ENCODE measurements at places on chromosomes 7 and 10.

DNA sequence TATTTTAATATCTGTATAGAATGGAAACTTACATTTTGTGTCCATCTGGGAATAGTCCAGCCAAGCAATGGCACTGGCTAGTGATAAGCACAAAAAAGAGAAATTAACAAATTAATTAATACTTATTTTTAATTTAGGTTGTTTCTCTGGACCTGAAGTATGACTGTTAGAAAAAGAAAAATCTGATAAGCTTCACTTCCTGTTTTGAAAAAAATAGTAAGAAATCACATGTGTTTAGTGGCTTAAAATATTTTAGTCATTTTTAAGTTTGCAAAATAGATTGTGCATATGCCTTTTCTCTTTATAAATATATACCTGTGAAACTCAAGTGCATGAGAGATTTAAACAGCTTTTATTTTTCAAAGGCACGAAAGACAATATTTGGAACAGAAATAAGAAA is 50.1 kb upstream of the CREB5 start:
- DNase-seq = no peak

DNA sequence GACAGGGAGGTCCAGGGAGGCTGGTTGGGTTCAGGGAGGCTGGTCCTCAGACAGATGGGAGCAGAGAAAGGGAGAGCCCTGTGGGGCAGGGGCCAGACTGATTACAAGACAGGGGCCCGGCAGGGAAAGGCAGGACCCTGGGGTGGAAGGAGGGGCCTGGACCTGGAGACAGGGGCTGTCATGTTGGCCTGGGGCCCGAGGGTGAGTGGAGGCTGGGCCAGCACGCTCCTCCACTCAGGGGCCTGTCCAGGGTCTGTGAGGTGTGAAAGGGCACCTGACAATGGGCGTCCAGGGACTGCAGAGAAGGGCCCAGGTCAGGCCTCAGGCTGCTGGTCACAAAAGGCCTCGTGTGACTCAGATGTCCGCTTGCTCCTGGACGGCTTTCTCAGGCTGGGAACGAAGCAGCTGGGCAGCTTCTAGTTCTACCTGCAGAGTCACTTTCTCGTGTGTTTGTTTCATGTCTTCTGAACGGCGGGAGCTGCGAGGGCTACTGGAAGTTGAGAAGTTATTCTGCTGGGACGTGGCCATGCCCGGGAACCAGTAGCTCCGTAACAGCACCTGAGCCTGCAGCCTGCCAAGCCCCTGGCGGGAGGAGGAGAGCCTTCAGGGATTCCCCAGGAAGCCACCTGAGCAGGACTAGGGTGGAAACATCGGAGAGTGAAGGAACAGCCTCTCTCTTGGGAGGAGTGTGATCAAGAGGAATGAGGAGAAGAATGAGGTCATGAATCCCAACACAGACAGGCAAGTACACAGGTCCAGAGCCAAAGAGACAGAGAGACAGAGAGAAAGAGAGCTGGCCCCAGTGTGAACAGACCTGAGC is 65.8 kb downstream of the KLF6 start:
- no peak for DNase-seq

DNA sequence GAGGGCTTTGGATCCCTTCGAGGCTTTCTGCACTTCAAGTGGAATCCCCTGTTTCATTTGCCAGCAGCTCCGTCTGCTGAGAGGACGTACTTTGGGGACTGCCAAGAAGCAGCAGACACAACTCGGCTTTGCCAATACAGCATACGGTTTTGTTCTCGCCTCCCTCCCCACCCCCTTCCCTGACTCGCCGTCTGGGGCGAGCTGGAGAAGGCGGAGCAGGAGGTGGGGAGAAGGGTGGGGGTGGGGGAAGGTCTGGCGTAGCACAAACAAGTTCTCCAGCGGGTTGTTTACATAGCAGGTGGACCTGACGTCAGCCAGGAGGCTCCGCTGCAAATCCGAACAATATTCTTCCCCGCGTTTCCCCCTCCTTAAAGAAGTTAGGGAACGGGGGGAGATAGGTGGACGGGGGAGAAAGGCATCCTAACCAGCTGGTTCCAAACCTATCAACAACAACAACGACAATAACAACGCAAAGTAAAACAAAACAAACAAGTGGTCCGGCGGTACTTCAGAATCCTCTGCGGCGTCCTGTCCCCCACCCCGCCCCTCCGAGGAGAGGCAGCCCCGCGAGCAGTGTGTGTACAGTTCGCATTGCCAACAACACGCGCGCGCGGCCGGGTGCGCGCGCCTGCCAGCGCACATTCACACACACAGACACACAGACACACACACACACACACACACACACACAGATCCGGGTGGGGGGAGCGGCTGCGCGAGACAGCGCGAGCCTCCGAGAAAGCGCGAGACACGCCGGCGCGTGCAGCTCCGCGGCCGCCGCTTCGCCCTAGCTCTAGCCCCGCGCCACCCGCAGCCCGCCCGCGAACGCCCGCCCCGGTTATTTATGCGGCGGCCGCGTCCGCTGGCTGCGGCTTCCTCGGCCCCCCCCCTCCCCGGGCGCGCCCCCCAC is 167.0 kb upstream of the PPP1R3A start:
- DNase-seq = peak; percentile 7

- DNase-seq = no peak
Observed at GRCh38 chr7:101630591-101630990, 1.5 kb upstream of the MYL10 start.

- no peak for DNase-seq
Observed at GRCh38 chr10:89548673-89549072, 13.3 kb upstream of the SLC16A12 start.

- no peak for DNase-seq
Observed at GRCh38 chr7:7772397-7772821, 54.0 kb upstream of the RPA3 start.

DNA sequence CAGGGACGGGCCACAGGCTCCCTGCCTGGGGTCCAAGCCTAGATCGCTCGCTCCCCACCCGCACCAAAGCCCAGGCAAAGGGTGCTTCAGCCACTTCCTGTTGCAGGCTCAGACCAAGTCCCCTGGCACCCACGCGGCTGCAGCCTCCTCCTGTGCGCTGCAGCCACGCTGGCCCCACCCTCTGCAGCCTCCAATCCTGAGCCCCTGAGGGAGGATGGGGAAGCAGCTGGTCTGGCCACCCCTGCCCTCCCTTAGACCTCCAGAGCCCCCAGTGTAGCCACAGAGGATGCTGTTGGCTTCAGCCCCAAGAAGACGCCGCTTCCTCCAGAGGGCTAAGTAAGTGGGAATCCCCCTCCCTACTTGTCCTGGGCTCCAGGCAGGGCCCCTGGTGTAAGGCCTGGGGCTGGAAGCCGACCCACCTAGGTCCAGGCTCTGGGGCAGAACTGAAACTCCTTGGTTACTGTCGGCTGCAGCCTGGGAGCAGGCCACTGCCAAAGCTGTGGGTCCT is 9.4 kb downstream of the LIMK1 start:
- no peak for DNase-seq

DNA sequence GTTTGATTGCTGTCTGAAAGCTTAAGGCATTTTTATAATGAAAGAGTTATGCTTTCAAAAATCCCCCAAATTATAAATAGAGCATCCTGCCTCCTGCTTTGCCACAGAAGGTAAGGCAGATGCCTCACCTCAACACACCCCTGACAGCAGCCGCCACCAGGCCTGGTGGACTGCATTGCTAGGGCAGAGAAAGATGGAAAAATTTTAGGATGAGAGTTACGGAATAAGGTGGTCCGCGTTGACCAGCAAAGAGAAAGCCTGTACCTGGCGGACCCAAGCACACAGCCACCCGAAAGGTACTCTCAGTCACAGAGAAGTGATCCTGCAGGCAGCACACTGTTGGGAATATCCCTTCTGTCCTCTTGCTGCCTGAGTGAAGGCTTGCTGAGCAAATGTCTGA is 360.4 kb upstream of the SHH start:
- no peak for DNase-seq

- no peak for DNase-seq
Observed at GRCh38 chr10:22672319-22673090, 41.9 kb downstream of the PIP4K2A start.

- DNase-seq = no peak
Observed at GRCh38 chr7:154304740-154305700, 252.8 kb downstream of the DPP6 start.
